ENCODE measurements at places on chromosomes 4 and X.
A peak's percentile ranks its signal among the peaks of the same experiment; 100 is the strongest.

GRCh38 chr4:37455301-37456131 lies 211.0 kb downstream of the NWD2 start:
- DNase-seq, result no peak

GRCh38 chr4:164716901-164717300 lies 37.0 kb upstream of the SMIM31 start:
- DNase-seq, result no peak

DNA sequence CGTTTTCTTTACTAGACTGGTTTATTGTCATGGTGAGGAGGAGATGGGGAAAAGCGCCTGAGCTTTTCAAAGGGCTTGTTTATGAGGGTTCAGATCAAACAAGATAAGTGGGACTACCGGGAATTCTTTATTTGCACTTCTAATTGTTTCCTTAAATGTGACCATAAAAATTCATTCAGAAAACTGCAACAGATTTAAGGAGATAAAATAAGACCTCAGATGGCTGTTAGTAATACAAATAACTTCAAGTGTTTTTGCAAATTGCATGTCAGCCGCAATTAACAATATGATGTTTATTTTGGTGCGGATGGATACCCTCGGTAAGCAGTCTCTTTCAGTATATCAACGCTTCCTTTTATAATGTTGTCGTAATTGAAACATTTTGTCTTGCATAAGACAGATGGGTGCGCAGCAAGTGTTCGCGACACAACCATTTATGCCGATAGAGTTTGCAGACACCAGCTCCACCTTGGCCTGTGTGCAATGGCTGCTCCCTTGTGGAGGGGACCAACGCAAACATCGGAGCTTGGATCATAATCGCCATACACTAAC lies 151.0 kb downstream of the C4orf33 start:
- DNase-seq, result no peak

- no peak for DNase-seq
These were observed 93.8 kb upstream of the CLCN4 start for GRCh38 chrX:10062980-10063379.

DNA sequence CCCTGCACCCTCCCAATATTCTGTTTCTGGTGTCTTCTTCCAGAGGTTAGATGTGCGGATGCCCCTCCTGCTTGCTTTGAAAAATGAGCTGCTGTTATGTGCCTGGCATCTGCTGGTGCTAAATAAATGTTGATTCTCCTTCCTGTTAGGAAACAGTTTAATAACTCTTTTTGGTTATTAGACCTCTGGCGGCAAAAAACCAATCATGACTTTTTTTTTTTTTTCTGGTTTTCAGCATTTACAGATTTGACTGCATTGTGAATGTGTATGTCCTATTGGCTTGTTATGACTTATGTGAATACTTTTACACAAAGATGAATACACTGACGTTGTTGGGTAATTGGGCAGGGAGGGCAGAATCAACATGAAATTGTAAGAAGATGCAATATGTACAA lies 13.6 kb upstream of the TMEM156 start:
- DNase-seq, result peak; percentile 10

DNA sequence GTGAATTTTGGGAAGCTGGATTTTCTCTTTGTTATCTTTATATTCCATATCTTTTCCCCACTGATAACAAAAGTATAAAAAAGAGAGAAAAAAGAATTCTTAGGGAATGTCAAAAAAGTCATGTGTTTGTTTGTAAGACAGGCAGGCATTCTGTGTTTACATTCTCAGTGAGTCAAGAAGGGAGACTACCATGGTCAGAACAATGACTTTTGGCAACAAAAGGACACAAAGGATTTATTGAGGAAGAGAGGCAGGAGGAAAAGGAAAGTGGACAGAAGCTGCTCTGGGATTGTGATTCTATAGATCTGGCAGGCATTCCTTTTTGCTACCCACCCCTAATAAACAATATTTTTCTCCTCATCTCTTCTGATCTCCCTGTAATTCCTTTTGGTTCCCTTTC lies 5.9 kb upstream of the ANK2 start:
- no peak for DNase-seq

All from germinal center (tissue), 1 donor.